ENCODE measurements at places on chromosomes 11 and 22. TPM values are rescaled to one million over a fixed set of nuclear protein-coding genes. Genes with fewer than 3 reads are reported as not detected.

The PATE4 gene
- not detected for total RNA-seq

The ZFPL1 gene
- total RNA-seq = 30.8 TPM

The ETS1 gene
- 411 TPM for total RNA-seq

The EXPH5 gene
- 0.89 TPM for total RNA-seq

The APOL5 gene
- total RNA-seq = not detected

The XNDC1N gene
- 12.7 TPM for total RNA-seq

The CFAP300 gene
- not detected for total RNA-seq

The MYBPC3 gene
- total RNA-seq = not detected

The PGA5 gene
- total RNA-seq = not detected

All from CD8-positive, alpha-beta memory T cell (primary cell).